ENCODE measurements at places on chromosomes 4 and X.

- no peak for DNase-seq
Observed at GRCh38 chr4:17719106-17719505, 62.3 kb downstream of the FAM184B start.

DNA sequence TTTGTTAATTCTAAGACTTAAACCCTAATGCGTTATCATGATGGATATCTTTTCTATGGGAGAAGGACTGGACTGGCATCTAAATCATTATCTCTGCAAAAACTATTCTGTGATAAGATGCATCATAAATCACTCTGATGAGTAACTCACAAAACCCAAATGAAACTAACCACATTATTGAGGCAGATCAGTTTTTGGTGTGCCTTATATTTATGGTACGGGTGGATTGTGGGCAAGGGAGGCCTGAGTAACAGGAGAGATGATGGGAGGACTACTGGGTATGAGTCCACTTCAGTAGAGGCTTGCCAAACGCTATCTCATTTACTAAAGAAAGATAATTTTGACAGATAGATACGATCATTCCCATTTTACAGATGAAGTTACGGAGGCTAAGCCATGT is 66.4 kb upstream of the GUCY1A1 start:
- no peak for DNase-seq

GRCh38 chrX:118437283-118437682 is 58.3 kb upstream of the DOCK11 start:
- DNase-seq, result no peak

GRCh38 chr4:57231781-57232180 is 121.6 kb upstream of the IGFBP7 start:
- no peak for DNase-seq

DNA sequence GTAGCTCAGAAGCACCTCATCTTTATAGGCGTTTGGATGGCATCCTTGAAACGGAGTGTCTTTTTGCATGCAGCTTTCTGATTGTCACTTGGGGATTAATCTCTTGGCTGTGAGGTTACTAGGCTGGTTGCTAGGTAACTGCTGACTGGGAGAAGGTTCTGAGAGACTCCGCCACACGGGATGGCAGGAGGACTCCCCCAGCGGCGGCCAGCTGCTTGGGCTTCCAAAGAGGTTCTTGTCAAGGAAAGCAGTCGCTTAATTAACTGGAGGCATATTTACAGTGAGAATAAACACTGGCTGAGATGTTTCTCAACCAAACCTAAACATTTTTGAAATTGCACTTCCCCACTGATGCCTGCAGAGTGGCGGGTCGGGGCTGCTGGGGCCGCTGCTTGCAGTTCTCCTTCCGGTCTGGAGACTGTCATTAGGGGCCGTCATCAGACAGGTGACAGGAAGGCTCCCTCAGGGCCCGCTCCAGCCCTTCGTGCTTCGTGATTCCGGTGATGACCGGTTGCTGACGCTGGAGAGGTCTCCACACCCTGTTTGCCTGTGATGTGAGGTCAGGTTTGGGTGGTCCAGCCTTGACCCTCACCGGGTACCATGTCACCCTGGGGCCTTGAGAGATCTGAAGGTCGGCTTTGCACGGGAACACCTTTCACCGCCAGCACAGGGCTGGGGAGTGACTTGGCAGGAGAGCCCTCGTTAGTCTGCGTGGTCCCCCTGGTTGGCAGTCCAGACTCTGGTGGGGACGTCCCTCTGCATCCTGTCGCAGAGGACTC is 9.1 kb downstream of the NSG1 start:
- peak; percentile 61 for DNase-seq

- no peak for DNase-seq
Observed at GRCh38 chr4:47741200-47741599, 96.7 kb downstream of the CORIN start.

DNA sequence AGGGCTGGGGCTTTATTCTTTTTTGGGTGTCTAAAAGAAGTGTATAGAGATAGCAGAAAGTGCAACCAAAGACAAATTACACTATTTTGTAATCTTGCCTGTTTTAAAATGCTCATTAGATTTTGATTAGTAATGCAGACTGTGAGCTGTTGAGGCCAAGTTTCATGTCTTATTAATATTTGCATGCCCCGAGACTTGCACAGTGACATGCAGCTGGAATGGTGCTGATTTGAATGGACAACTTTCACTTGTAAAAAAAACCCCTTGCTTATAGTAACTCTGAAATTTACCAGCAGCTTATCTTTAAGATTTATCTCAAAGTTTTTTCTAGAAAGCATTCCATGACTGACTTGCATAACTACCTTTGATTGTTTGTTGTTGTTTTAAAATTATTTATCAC is 835.1 kb upstream of the IGFBP7 start:
- no peak for DNase-seq

DNA sequence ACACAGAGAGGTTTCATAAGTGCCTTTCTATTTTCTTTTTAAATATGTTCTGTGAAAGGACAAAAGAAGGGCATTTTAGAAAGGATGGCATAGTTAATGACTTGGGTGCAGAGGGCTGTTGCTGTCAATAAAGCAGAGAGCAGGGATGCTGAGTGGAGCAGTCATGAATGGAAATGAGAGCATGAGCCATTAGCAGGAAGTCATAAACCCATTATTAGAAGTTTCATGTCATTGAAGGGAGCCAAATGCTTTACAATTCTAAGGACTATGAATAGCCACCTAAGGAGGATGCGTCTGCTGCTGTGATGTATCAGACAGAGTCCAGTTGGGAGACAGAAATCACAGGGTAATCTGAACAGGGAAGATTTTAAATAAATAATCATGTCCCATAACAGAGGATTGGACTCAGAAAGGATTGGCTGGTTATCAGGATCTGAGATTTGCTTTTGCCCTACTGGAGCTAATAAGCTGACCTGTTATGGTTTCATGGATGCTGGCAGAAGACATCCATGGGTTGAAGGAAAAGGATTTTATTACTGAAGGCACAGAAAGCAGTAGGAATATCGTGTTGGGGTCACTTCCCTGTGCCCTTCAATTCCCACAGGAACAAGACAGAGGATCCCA is 47.5 kb upstream of the WDR19 start:
- no peak for DNase-seq

GRCh38 chrX:1658071-1658491 is 43.2 kb downstream of the ASMT start:
- no peak for DNase-seq

- DNase-seq, result no peak
Observed at GRCh38 chr4:145564540-145564939, 54.6 kb upstream of the MMAA start.

- DNase-seq, result no peak
Observed at GRCh38 chrX:12771445-12772069, 19.7 kb upstream of the PRPS2 start.

DNA sequence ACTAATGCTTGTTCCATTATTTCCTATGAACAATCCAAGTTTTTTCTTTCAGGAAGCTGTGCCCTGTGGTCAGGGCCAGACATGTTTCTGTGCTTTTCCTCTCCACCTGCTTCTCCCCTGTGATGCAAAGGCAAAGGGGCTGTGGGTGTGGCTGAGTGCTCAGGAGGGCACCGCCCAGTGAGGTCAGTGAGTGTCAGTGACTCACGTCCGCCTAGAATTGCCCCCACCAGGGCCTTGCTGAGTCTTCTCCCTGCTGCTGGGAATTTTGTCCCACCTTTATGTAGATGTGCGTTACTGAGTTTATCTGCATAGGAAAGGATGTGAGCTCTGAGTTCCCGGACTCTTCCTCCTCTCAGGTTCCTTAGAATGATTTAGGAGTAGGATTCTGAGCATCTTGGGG is 283.2 kb downstream of the DCHS2 start:
- no peak for DNase-seq

GRCh38 chr4:157052429-157053040 is 23.4 kb upstream of the GLRB start:
- no peak for DNase-seq

GRCh38 chrX:87636533-87636932 is 118.9 kb downstream of the KLHL4 start:
- no peak for DNase-seq

DNA sequence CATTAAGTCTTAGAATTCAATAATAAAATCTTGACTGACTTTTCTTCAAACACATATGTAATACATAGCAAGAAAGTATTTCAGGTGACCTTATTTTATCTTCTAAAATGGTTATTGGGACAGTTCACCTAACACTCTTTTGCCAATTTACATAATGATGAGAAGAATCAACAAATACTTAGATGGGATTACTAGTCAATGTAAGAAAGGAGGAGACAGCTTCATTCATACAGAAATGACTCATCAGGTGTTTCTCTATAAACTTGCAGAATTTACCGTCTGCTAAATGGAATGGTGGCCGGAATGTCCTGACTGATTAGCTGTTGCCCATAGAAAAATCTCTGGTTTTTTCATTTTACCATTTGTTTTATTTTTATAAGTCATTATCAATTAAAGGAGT is 115.0 kb upstream of the ETNPPL start:
- no peak for DNase-seq

DNA sequence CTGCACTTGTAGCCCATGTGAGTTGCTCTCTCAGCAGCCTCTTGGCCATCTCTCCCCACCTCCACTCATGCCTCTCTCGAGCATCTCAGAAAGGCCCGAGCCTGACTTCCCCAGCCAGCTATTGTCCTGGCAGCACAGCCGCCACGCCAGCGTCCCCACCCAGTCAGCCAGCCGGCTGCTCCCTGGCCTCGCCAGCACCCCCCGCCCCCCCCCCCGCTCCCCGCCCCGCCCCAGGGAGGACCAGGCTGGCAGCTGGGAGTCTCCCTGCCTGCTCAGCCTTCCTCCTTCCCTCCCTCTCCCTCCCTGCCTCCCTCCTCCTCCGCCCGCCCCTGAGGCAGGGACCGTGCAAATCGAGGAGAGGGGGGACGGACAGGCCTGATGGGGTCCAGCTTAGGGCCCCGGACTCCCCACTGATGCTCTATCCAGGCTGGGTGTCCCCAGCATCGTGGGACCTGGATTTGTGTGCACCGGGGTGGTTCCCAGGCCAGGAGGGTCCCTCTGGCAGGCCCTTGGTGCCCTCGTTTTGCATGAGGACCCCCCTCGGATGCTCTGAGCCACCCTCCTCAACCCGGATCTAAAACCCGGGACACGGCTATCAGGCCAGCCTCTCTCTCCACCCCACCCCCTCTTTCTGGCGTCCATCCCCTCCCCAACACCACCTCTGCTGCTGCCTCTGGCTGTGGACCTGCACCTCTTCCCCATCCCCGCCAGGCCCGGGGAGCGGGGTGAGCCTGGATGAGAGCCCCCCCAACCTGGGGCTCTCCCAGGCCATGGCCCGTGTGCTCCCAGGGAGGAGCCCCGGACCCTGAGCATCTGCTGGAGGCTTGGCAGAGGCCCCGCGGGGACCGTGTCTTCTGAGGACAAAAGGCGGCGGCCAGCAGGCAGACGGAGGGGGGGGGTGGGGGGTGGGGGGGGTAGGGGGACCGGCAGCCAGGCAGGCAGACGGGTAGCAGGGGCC is at the start of gene GPR173:
Gene GPR173 (plus strand): TSS at position 621 of the 958 bp plus-strand sequence. CDS start 27,833 bp downstream, outside the sequence.
- DNase-seq, result no peak

DNA sequence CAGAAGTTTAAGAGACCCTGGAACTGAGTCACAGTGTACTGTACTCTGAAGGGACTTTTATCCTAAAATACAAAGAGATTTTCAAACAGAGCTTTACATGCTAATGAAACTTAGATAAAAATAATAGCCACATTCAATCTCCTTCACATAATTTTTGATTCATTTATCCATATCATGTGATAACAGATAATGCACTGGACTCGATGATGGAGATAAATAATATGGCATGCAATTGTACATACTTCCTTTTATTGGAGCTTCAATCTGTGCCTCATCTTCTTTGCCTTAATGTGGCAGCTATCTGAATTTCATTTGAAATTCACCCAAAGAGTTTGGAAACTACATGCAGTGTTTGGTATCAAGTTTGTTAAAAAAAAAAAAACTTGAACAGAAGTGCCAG is 390.6 kb downstream of the CFAP47 start:
- no peak for DNase-seq

GRCh38 chr4:144754562-144755410 is 108.8 kb downstream of the HHIP start:
- no peak for DNase-seq

GRCh38 chr4:44914748-44915147 is 188.4 kb upstream of the GNPDA2 start:
- no peak for DNase-seq

DNA sequence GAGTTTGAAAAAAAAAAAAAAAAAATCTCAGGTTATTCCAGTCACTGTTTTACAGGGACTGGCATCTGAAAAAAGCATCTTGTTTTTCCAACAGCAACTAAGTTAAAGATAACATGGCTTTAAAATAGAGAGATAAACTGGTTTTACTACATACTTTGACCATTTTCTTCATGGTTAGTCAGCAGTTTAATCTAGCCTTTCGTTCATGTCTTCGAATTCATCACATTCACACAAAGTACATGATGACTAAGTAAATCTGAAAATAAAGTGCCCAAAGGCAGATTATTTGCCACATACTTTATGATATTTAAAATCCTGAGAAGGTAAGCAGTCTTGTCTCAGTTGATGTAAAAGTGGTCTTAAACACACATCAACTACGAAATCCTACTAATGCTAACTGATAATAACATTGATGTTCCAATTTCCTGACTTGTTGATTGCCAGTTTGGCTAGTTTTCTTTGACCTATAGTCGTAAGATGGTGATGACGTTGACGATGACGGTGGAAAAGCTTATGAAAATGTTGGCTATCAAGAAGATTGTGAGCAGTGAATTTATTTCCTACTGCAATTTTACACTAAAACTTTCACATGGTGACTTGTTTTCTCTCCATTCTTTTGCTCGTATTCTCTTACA is 540.5 kb upstream of the BOD1L1 start:
- no peak for DNase-seq

GRCh38 chr4:77169481-77169880 is 12.5 kb downstream of the CCNG2 start:
- no peak for DNase-seq

GRCh38 chr4:11053601-11054220 is 369.1 kb upstream of the CLNK start:
- no peak for DNase-seq

GRCh38 chrX:38985945-38986344 is 184.7 kb downstream of the MID1IP1 start:
- no peak for DNase-seq

DNA sequence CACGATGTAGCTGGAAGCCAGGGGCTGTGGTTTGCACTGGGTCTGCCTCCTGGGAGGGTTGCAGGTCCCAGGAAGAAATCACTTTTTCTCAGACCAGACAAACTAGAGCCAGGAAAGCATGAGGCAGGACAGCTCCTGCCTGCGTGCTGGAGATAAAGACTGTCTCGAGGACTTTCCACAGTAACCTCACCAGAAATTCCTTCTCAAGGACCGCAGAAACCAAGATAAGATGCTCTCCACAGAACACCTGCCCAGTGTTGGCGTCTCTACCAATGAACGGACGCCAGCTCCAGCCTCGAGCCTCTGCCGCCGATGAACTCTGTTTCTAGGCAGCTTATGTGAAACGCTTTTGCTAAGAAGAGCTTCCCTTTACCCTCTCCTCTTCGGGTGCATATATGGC is 76.9 kb upstream of the AFAP1 start:
- DNase-seq, result peak; percentile 84

Measured in NCI-H187 treated with DMSO at 0.1 percent for 48 hours (cell line).